ENCODE measurements at places on chromosomes 4 and X.

- DNase-seq, result no peak
Observed at GRCh38 chrX:15384304-15384703, at the start of gene VEGFD. Gene VEGFD, minus strand, starts transcription at chrX:15384413. Its CDS starts 467 bp downstream, at chrX:15383946.

- peak; percentile 82 for DNase-seq
Observed at GRCh38 chrX:153507484-153508178, 9.8 kb upstream of the ATP2B3 start.

GRCh38 chrX:136397001-136397400 lies 90.7 kb upstream of the BRS3 start:
- DNase-seq, result no peak

- DNase-seq, result no peak
Observed at GRCh38 chr4:73599182-73599581, 21.1 kb downstream of the RASSF6 start.

GRCh38 chrX:74250574-74250973 lies 53.4 kb upstream of the ZCCHC13 start:
- no peak for DNase-seq

DNA sequence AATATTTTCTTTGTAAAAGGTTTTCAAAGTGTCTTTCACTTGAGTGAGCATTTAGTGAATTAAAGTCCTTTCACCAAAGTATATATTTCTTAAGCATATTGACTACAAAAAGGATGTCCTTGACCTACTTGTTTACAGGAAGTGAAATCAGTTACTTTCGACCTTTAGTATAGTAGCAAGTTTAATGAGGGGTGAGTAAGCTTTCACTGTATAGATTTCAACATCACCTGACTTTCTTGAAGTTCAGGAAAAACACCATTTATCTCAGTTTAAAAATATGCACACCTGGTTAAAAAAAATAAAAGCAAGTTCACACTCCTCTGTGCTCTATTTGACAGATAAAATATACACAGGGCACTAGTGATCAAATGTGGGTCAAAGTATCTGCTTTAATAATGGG lies 88.1 kb downstream of the CCSER1 start:
- no peak for DNase-seq

Measured in activated CD4-positive, alpha-beta memory T cell treated with anti-CD3 and anti-CD28 coated beads, Interleukin-2, amount 10 ng/mL, durations not matched to agents 7 days and 5 days (primary cell).